Stimulated activated CD4-positive, alpha-beta T cell treated with anti-CD3 and anti-CD28 coated beads, Interleukin-4, amount 100 ng/mL, for 4 hours (primary cell): ENCODE measurements at places on chromosomes 1 and 21.

DNA sequence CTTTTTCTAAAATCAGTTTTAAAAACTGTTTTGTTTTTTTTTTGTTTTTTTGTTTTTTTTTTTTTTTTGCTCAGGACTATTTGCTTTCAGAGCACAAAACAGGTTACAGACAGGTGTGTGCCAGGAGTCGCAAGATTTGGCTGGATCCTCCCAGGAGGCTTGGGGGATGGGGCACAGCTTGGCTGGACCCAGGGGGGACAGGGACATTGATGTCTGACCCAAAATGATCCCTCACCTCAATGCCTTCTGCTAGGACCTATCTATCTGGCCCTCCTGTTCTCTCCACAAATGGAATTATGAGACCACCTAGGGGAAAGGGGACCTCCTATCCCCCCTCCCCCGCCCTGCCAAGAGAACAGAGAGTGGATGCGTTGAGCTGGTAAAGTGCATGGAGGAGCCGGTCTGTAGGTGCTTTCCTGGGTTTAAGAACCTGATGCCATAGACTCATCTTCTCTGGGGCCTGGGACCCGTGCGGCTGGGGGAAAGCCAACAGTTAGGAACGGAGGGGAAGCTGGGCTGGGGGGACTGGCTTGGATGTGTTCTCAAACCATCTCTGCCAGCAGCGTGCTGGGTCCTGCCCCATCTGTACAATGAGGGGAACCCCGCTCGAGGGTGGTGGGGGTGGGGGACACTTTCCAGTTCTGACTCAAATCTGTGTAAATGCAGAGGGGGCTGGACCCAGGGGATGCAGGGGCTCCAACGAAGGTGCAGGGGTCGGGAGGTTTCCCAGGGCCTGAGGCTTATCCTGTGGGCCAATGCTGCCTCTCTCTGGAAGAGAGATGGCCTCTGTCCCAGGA, 28.9 kb downstream of the RUNX3 start:
- no peak for DNase-seq

DNA sequence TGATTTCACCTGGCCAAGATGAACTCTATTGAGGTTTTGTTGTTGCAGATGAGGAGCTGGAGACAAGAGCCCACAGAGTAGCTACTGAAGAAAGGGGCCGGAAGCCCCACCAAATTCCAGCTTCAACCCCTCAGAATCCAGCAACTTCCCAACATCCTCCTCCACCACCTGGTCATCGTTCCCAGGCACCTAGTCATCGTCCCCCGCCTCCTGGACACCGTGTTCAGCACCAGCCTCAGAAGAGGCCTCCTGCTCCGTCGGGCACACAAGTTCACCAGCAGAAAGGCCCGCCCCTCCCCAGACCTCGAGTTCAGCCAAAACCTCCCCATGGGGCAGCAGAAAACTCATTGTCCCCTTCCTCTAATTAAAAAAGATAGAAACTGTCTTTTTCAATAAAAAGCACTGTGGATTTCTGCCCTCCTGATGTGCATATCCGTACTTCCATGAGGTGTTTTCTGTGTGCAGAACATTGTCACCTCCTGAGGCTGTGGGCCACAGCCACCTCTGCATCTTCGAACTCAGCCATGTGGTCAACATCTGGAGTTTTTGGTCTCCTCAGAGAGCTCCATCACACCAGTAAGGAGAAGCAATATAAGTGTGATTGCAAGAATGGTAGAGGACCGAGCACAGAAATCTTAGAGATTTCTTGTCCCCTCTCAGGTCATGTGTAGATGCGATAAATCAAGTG, 14.3 kb downstream of the CD2 start:
- DNase-seq: no peak

DNA sequence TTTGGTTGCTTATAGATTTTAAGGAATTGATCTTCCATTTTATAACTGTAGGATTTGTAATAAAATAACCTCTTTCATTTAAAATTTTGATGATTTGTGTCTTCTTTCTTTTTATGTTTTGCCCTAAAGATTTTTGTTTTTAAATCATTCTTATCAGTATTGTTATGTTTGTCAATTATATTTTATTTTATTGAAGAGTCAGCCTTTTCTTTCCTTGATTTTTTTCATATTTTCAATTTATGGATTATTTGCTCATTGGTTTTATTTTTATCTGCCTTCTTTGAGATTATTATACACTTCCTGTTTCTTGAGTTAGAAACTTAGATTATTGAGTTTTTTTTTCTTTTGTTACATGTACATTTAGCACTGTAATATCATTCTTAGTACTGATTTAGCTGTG, 233.4 kb upstream of the BRINP3 start:
- no peak for DNase-seq

- no peak for DNase-seq
Observed at GRCh38 chr1:242703467-242703866, 179.0 kb upstream of the PLD5 start.

GRCh38 chr1:36397083-36397377, 678 bp downstream of the LSM10 start:
- DNase-seq: no peak

GRCh38 chr1:43979528-43980254, 681 bp downstream of the B4GALT2 start:
- DNase-seq: no peak

DNA sequence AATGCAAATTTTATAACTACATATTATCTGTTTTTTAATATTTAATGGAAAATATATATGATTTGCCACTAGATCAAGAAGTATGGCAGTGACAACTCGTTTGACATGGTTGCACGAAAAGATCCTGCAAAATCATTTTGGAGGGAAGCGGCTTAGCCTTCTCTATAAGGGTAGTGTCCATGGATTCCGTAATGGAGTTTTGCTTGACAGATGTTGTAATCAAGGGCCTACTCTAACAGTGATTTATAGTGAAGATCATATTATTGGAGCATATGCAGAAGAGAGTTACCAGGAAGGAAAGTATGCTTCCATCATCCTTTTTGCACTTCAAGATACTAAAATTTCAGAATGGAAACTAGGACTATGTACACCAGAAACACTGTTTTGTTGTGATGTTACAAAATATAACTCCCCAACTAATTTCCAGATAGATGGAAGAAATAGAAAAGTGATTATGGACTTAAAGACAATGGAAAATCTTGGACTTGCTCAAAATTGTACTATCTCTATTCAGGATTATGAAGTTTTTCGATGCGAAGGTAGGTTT, 556 bp downstream of the IFI44 start:
- DNase-seq: no peak

GRCh38 chr1:234760303-234760723, 150.3 kb upstream of the IRF2BP2 start:
- DNase-seq: no peak

- DNase-seq: no peak
Observed at GRCh38 chr1:70990469-70991253, 57.0 kb downstream of the PTGER3 start.

DNA sequence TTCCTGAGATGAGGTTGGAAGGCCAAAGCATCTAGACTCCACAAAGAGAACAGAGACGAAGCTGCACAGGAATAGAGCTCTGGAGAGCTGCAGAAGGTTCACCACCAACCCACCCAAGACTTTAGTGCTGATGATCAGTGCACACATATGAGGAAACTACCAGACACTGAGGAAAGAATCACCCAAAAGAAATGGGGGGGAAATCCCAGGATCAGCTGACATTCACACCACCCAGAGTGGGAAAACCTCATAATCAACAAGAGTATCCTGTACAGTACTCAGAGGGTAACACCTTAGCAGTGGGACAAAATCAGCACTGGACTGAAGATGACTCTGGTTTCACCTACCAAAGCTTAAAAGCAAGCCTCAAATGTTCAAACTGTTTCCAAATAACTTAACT, 36.4 kb downstream of the DENND1B start:
- DNase-seq: no peak

GRCh38 chr1:6601923-6602668, 573 bp downstream of the KLHL21 start:
- DNase-seq: no peak

GRCh38 chr1:153238527-153238926, 21.0 kb upstream of the LORICRIN start:
- DNase-seq: no peak

- DNase-seq: no peak
Observed at GRCh38 chr1:167258858-167259257, 38.2 kb downstream of the POU2F1 start.
